ENCODE measurements at places on chromosomes 13 and 19. TPM values are rescaled to one million over a fixed set of nuclear protein-coding genes. Genes with fewer than 3 reads are reported as not detected.

The C19orf33 gene
- total RNA-seq, result not detected

The OR7A10 gene
- total RNA-seq, result not detected

The FCHO1 gene
- total RNA-seq, result under 0.01 TPM

The ZNF554 gene
- 4.9 TPM for total RNA-seq

The KL gene
- under 0.01 TPM for total RNA-seq

The DHDH gene
- 0.17 TPM for total RNA-seq

The PCDH17 gene
- under 0.01 TPM for total RNA-seq

The B3GNT3 gene
- not detected for total RNA-seq

The CALR3 gene
- total RNA-seq, result not detected

The ZNF699 gene
- total RNA-seq, result 12.3 TPM

The NBEA gene
- 7.8 TPM for total RNA-seq

The ZNF610 gene
- 3.3 TPM for total RNA-seq

The EPSTI1 gene
- total RNA-seq, result 8.2 TPM

The ZNF229 gene
- total RNA-seq, result 25.2 TPM

Data from fibroblast of lung (primary cell).